ENCODE measurements at places on chromosomes 3 and 15. TPM values are rescaled to one million over a fixed set of nuclear protein-coding genes. Genes with fewer than 3 reads are reported as not detected.

CLDN16 gene
- total RNA-seq = not detected

RYR3 gene
- not detected for total RNA-seq

RABL3 gene
- 7.8 TPM for total RNA-seq

CHRNA5 gene
- total RNA-seq = 0.26 TPM

IL5RA gene
- total RNA-seq = not detected

GNAT1 gene
- not detected for total RNA-seq

GHRL gene
- total RNA-seq = not detected

PRKCD gene
- total RNA-seq = 1.4 TPM

FMN1 gene
- 0.23 TPM for total RNA-seq

PPM1L gene
- 0.93 TPM for total RNA-seq

GUCA1C gene
- total RNA-seq = not detected

SUCNR1 gene
- total RNA-seq = not detected

PLAAT1 gene
- 0.23 TPM for total RNA-seq

SPSB4 gene
- not detected for total RNA-seq

OCA2 gene
- total RNA-seq = not detected

NOX5 gene
- not detected for total RNA-seq

IQCF5 gene
- not detected for total RNA-seq

RPL14 gene
- total RNA-seq = 534 TPM

POPDC2 gene
- total RNA-seq = 0.12 TPM

TRIM71 gene
- 1.5 TPM for total RNA-seq

ALPK3 gene
- total RNA-seq = 0.12 TPM

CPB1 gene
- not detected for total RNA-seq

RGMA gene
- total RNA-seq = 17.7 TPM

MESP2 gene
- total RNA-seq = 0.23 TPM

IL12A gene
- total RNA-seq = not detected

CD86 gene
- not detected for total RNA-seq

UROC1 gene
- total RNA-seq = not detected

ACTC1 gene
- 70.4 TPM for total RNA-seq

TMCO5A gene
- total RNA-seq = not detected

GPR27 gene
- total RNA-seq = not detected

NSMCE3 gene
- 9.6 TPM for total RNA-seq

IMPG2 gene
- 0.17 TPM for total RNA-seq

CCDC174 gene
- total RNA-seq = 7.1 TPM

SCN11A gene
- 0.12 TPM for total RNA-seq

ATP13A4 gene
- 0.35 TPM for total RNA-seq

LYZL4 gene
- total RNA-seq = not detected

APBA2 gene
- 11.7 TPM for total RNA-seq

PLSCR5 gene
- not detected for total RNA-seq

CCR8 gene
- total RNA-seq = not detected

CPEB1 gene
- 4.2 TPM for total RNA-seq

All from pericardium fibroblast (primary cell).